ENCODE measurements at places on chromosomes 13 and 19.

DNA sequence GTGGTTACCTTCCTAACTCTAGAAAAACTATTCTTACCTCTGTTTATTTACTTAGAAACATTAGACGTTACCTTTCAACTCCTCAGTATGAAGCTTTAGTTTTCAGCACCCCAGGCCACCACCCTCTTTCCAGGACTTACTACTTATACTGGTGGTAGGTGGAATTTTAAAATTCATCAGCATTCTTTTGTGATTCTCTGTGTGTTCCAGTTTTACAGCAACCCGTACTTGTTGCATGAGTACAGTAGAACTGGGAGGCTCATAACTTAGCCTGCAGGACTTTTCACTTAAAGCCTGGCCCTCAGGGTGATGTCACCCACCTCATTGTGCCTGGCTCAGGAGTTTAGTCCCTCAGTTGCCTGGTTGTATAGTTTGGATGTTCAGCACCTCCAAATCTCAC is 49.4 kb upstream of the ALOX5AP start:
- DNase-seq = no peak

- no peak for DNase-seq
These were observed 11.0 kb downstream of the PCDH9 start for GRCh38 chr13:67219113-67219512.

- no peak for DNase-seq
These were observed 4.4 kb upstream of the FCER2 start for GRCh38 chr19:7706188-7706954.

GRCh38 chr19:37977992-37978391 is 71.0 kb downstream of the SIPA1L3 start:
- no peak for DNase-seq

DNA sequence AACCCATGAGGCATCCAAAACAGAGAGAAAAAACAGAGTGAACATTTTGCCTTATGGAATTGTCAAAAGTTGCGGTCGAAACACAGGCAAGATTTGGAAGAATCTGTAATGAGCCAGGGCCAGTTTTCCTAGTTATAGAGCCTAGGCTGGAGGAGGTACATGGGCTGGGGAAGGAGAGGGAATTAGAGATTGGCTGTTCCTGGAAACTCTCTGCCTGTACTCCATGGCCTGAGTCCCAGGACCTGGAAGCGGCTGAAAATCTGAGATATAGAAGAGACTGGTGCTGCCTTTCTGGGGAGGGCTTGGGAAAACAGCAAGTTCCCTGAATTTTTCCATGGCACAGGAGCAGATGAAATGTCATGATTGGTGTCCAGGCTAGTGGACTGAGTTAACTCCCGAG is 122.8 kb upstream of the KLF12 start:
- no peak for DNase-seq

DNA sequence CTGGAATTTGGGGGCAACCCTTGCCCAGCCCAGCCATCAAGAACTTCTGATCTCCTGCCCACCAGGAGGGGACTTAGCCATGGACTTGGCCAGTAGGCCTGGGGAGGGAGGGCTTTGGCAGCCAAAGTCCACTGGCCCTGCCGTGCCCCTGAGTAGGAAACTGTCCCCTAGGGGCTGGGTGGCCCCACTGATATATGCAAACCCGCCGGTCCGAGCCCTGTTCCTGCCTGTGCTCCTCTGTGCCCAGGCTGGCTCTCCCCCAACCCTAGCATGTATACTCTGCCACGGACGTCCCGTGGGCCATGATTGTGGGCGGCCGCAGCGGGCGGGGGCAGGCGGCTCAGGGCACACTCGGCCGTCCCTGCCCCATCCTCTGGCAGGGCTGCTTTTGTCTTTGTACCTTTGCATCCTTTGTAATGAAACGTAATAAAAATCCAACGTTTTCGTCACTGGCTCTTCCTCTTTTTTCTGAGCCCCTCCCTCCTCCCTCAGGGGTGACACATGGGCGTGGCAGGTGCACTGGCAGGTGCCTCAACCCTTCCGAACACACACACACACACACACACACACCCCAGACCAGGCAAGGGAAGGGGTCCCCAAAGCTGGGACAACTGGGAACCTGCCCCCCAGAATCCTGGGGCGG is 9.1 kb downstream of the COMP start:
- no peak for DNase-seq

- DNase-seq = no peak
These were observed 16.1 kb downstream of the ZNF226 start for GRCh38 chr19:44180968-44181367.

DNA sequence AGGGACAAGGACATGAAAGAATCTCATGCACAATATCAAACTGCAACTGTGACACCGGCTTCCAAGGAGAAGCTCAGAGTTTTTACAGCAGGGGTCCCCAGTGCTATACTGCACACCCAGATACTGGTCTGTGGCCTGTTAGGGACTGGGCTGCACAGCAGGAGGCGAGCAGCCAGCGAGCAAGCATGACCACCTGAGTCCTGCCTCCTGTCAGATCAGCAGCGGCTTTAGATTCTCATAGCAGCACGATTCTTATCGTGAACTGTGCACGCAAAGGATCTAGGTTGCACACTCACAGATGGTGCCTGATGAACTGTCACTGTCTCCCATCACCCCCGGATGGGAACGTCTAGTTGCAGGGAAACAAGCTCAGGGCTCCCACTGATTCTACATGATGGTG is 13.1 kb upstream of the CD22 start:
- no peak for DNase-seq

DNA sequence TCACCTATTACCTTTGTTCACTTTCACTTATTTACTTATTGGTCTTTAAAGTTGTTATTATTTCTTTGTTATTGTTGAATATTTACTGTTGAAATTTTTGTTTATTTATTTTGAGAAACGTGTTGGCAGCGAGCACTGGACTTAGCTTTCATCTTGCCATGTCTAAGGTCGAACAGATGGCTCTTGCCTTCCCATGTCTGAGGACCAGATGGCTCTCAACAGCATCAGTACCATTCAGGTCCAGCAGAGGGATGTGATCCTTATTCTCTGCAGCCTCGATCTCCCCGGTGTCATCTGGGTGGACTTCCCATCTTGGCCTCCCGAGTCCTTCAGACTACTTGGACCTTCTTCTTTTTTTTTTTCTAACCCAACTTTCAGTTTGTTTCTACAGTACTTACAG is 1437.6 kb downstream of the UQCRFS1 start:
- no peak for DNase-seq

GRCh38 chr13:59635589-59635988 is 528.1 kb downstream of the DIAPH3 start:
- DNase-seq = no peak

- no peak for DNase-seq
These were observed 28.0 kb downstream of the UPF1 start for GRCh38 chr19:18859676-18860301.

DNA sequence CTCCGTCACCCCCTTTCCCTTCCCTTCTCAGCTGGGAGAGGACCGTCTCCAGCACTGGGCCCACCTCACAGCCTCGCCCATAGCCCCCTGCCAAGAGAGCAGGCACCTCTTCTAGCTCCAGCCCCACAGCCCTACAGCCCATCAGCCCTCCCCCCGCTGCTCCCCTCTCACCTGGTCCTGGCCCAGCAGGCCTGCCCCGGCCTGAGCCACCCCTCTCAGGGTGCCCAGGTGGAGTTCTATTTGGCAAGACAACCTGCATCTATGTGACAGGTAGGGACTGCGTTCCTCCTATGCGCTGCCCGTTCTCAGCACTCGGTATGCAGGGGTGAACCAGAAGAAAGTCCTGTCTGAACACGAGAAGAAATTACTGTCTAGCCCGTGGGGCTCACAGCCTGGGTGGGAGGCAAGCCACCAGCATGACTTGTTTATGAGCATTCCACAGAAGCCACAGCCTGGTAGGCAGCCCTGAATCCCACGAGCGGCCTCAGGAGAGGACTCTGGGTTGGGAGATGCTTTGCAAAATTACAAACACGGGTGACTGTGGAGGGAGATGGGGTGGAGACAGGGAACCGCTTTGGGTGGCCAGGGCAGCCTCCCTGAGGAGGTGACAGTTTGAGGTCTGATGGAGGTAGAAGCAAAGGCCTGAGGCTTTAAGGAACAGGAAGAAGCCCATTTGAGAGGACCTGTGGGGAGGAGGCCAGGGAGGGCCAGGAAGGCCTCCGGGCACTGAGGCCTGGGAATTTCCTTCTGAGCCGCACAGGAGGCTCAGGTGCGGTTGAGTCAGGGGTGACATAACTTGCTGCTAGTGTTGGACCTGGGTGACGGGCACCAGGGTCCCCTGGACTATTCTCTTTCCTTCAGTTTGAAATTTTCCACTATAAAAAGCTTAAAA is 1.2 kb upstream of the PLEKHF1 start:
- no peak for DNase-seq

GRCh38 chr19:39533003-39533512 is 406 bp upstream of the EID2B start:
- DNase-seq = no peak

GRCh38 chr19:4232614-4233281 is 3.4 kb downstream of the EBI3 start:
- DNase-seq = no peak

DNA sequence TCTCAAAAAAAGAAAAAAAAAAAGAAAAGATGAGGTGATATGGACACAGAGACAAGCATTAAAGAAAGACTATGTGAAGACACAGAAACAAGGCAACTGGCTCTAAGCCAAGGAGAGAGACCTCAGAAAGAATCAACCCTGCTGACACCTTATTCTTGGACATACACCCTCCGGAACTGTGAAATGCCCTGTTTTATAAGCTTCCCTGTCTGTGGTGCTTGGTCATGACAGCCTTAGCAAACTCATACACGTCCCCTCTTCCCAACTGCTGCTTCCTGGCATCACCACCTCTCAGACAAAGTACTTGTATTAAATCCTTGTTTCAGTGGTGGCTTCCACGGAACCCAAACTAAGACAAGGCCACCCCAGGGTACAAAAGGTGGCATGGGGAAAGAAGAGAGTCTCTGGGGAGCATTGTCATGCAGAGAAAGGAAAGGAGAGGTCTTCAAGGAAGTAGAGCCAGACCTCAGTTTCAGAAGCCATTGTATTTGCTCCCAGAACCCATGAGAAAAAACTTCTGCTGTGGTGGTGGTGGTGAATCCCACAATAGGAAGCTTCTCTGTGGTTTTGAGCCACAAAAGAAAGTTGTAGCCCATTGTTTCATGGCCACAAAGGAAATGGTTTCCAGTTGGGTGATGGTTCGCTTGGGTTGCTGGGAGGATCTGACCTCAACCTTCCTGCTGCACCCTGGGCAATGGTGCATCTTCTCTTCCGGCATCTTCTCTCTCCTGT is 16.3 kb upstream of the TSPAN16 start:
- DNase-seq = no peak

GRCh38 chr19:14563989-14564651 is 7.7 kb downstream of the NDUFB7 start:
- DNase-seq = no peak

- DNase-seq = no peak
These were observed 1013.1 kb upstream of the ATXN8OS start for GRCh38 chr13:69094485-69094884.

- DNase-seq = no peak
These were observed 6.5 kb upstream of the MZF1 start for GRCh38 chr19:58579473-58580142.

GRCh38 chr13:111256458-111256857 is 64.0 kb upstream of the TEX29 start:
- DNase-seq = no peak

DNA sequence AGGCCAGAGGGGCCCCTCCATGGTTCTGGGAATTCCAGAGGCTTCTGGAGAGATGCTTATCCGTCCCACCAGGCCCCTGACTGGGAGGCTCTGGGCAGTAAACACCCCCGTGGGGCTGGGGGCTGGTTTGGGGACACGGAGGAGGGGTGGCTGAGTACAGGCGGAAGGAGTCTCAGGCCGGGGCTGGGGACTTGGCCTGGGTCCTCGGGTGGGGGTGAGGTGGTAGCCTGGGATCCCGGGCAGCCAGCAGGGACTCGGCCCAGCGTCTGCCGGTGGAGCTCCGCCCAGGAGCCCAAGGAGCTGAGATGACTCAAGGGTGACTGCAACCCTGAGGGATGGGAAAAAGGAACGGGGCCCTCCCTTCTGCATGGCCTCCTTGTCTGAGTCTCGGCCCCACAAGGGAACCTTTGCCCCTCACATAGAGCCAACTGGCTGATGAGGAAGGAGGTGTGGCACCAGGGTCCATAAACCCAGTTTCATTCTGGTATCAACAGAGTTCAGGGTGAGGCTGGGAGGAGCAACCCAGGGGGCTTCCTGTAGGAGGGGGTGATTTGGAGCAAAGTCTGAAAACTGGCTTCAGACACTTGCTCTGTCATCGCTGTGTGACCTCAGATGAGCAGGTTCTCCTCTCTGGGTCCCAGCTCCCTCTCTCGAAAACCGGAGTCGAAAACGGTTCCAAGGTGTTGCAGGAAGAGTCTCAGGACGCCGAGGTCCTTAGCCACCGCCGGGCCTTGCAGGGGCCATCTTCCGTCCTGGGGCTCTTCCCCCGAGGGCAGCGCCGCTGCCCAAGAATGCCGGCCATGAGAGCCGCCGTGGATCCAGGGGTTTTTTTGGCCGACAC is 809 bp downstream of the MISP start:
- DNase-seq = no peak

GRCh38 chr13:20168396-20168795 is 7.5 kb upstream of the GJA3 start:
- DNase-seq = no peak

Measured in nucleus accumbens (tissue), 56 donors.